Activated CD8-positive, alpha-beta memory T cell treated with anti-CD3 and anti-CD28 coated beads for 48 hours (primary cell): ENCODE measurements at places on chromosomes 7 and 10.

- DNase-seq: no peak
Observed at GRCh38 chr10:6345404-6345803, 142.7 kb downstream of the PFKFB3 start.

DNA sequence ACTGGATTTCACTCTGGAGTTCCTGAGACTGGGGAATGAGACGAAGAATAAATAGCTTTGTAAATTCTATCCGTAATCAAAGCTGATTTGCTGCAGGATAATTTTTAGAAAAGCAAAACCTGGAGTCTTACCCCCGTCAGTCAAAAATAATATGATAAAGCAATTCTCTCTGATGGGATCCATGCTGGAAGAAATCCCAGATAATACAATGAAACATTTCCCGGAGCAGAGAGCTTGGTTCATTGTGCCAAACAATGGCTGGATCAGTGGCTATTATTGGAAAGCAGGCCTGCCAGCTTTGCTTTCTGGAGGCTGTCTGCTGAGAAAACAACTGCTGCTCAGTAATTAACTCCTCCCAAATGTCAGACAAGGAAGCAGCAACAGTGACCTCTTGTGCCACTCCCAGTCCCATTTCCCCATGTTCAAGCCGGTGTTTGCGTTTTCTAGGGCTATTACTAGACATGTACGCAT is 609.4 kb upstream of the PCDH15 start:
- no peak for DNase-seq

DNA sequence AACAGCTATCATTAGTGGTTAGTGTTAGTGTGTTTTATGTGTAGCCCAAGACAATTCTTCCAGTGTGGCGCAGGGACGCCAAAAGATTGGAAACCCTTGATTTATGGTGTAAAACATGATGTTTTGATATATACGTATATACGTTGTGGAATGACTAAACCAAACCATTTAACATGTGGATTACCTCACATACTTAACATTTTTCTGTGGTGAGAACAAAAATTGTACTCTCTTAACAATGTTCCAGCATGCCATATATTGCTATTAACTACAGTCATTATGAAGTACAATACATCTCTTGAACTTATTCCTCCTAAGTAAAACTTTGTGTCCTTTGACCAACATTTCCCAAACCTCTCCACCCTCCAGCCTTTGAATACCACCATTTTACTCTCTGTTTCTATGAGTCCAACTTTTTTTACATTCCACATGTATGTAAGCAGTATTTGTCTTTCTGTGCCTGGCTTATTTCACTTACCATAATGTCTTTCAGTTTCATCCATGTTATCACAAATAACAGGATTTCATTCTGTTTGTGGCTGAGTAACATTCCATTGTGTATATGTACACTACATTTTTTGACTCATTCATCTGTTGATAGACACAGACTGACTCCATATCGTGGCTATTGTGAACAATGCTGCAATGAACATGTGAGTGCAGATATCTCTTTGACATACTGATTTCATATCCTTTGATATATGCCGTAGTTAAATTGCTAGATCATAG is 42.2 kb upstream of the MAGI2 start:
- DNase-seq: no peak

GRCh38 chr10:65294329-65294728 is 1631.5 kb upstream of the LRRTM3 start:
- no peak for DNase-seq
